HepG2 (cell line): ENCODE measurements at places on chromosomes 6 and 20. TPM values are rescaled to one million over a fixed set of nuclear protein-coding genes. Genes with fewer than 3 reads are reported as not detected.

DNA sequence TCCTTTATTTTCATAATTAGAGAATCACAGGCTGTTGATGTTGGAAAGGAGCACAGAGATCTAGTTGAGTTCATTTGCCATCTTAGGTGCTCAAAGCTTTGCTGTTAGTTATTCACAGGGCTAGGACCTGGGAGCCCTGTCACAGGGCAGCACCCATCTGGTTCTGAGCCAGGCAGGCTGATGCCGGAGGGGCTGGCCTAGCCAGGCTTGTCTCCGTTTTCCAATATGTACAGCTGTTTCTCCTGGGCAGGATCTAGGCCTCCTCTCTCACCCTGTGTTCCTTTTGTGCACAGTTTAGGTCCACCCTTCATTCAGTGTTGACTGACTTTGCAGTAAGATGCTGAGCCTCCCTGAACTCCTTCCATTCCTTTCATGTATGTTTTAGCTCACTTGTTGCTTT, 33.4 kb downstream of the LRRC1 start:
- no peaks in the 10 kb centered on the region for H3K27me3 ChIP-seq
- no peaks in the 10 kb centered on the region for H3K36me3 ChIP-seq
- DNase-seq, result no peak
- H3K4me3 ChIP-seq, result no peak overlapping the region
- H3K4me1 ChIP-seq, result peaks cover 55% of the 10 kb centered on the region

DNA sequence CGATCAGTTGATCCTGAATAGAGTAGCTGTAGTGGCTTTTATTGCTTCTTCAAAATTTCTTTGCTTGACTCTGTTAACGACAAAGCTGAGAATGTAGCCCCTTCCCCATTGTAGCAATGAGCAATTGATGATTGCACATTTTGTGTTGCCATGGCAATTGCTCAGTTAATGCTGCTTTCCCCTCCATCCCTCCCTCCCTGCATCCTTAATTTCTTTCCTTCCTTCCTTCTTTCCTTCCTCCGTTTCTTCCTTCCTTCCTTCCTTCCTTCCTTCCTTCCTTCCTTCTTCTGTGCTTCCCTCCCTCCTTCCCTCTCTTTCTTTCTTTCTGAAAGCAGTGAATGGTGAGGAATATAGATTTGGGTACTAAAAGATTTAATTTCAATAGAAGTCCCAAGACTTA, 557.3 kb upstream of the MAP3K7 start:
- H3K36me3 ChIP-seq, result no peaks in the 10 kb centered on the region
- no peaks in the 10 kb centered on the region for H3K27me3 ChIP-seq
- no peak overlapping the region for H3K27ac ChIP-seq
- no peak for DNase-seq
- H3K4me1 ChIP-seq, result no peaks in the 10 kb centered on the region
- no peak overlapping the region for H3K4me3 ChIP-seq

CCR6 gene
- 4.2 and 4.5 TPM in 2 replicates for total RNA-seq

ESR1 gene
- total RNA-seq, result not detected in 2 replicates

C6orf52 gene
- 0.53 and 0.66 TPM in 2 replicates for total RNA-seq
